Mammary epithelial cell (primary cell): ENCODE measurements at places on chromosomes 1 and 21. TPM values are rescaled to one million over a fixed set of nuclear protein-coding genes. Genes with fewer than 3 reads are reported as not detected.

Gene PWP2
- total RNA-seq: 6.3 TPM

Gene CA6
- not detected in 2 replicates for total RNA-seq

Gene CD84
- total RNA-seq: not detected in 2 replicates

Gene HPDL
- total RNA-seq: 0.19 and 0.66 TPM in 2 replicates

Gene VSIG8
- total RNA-seq: not detected

Gene GNG4
- total RNA-seq: 0.40 and 0.68 TPM in 2 replicates

Gene CAPZA1
- total RNA-seq: 169 and 188 TPM in 2 replicates

Gene PROK1
- total RNA-seq: not detected

Gene CCDC181
- total RNA-seq: not detected in 2 replicates

Gene CLDN17
- total RNA-seq: not detected in 2 replicates

Gene SMIM1
- total RNA-seq: 2.1 TPM in 1 of 2 replicates, not detected in the other

Gene LIN9
- total RNA-seq: 2.5 and 4.0 TPM in 2 replicates

Gene ZBTB40
- 10.8 TPM for total RNA-seq

Gene PPM1J
- 9.4 and 10.7 TPM in 2 replicates for total RNA-seq

Gene SLC9C2
- total RNA-seq: not detected in 2 replicates

Gene ATAD3A
- total RNA-seq: 20.7 TPM

Gene GJA4
- not detected for total RNA-seq

Gene MAP3K21
- total RNA-seq: 6.3 TPM

Gene ST6GALNAC3
- total RNA-seq: 1.7 TPM

Gene SEMA4A
- total RNA-seq: 3.5 TPM

Gene AKR7A3
- total RNA-seq: 0.50 TPM

Gene CLIC6
- not detected for total RNA-seq

Gene SYNC
- 7.3 and 9.2 TPM in 2 replicates for total RNA-seq
